ENCODE measurements at places on chromosomes 5 and 9. TPM values are rescaled to one million over a fixed set of nuclear protein-coding genes. Genes with fewer than 3 reads are reported as not detected.

GRCh38 chr5:66992547-66992946 lies 204.1 kb downstream of the CD180 start:
- H3K27me3 ChIP-seq: no peaks in the 10 kb centered on the region
- no peaks in the 10 kb centered on the region for H3K4me1 ChIP-seq
- DNase-seq: no peak
- H3K27ac ChIP-seq: no peak overlapping the region

DNA sequence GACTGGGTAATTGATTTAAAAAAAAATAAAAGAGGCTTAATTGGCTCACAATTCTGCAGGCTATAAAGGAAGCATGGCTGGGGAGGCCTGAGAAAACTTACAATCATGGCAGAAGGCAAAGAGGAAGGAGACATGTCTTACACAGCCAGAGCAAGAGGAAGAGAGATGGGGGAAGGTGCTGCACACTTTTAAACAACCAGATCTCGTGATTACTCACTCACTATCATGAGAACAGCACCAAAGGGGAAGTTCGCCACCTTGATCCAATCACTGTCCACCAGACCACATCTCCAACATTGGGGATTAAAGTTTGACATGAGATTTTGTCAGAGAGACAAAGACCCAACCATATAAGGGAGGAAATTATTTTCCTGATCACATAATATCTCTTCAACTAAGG lies 138.8 kb upstream of the NR4A3 start:
- no peaks in the 10 kb centered on the region for H3K4me1 ChIP-seq
- H3K27ac ChIP-seq: no peak overlapping the region
- no peaks in the 10 kb centered on the region for H3K36me3 ChIP-seq
- H3K4me3 ChIP-seq: no peak overlapping the region
- H3K27me3 ChIP-seq: no peaks in the 10 kb centered on the region

GRCh38 chr5:6592601-6593000 lies 40.2 kb downstream of the NSUN2 start:
- no peak overlapping the region for H3K4me3 ChIP-seq
- H3K36me3 ChIP-seq: peaks cover 12% of the 10 kb centered on the region
- H3K4me1 ChIP-seq: no peaks in the 10 kb centered on the region
- H3K27me3 ChIP-seq: no peaks in the 10 kb centered on the region
- no peak overlapping the region for H3K27ac ChIP-seq
- no peak for DNase-seq

DNA sequence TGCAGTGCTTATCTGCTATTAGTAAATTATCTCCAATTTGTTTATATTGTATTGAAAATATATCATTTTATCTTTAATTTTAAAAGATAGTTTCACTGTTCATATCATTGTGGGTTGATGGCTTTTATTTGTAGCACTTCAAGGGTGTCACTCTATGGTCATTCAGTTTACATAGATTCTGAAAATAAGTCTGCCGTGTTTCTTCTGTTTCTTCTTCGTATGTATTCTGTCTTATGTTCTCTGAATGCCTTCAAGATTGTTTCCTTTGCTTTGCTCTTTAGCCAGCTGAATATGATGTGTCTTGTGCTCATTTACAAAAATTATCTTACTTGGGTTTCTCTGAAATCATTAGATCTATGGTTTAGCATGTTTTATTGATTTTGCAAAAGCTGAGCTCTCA lies 359.9 kb downstream of the CYLC2 start:
- no peak for DNase-seq
- no peak overlapping the region for H3K27ac ChIP-seq
- no peak overlapping the region for H3K4me3 ChIP-seq
- no peaks in the 10 kb centered on the region for H3K36me3 ChIP-seq
- H3K4me1 ChIP-seq: no peaks in the 10 kb centered on the region

GRCh38 chr9:129595903-129596540 lies 24.9 kb downstream of the C9orf50 start:
- H3K4me1 ChIP-seq: peaks cover 14% of the 10 kb centered on the region
- no peak for DNase-seq
- no peak overlapping the region for H3K27ac ChIP-seq
- H3K4me3 ChIP-seq: no peak overlapping the region

GRCh38 chr5:113203916-113204315 lies 227.3 kb downstream of the DCP2 start:
- H3K36me3 ChIP-seq: no peaks in the 10 kb centered on the region
- no peak for DNase-seq
- no peaks in the 10 kb centered on the region for H3K27me3 ChIP-seq
- H3K27ac ChIP-seq: no peak overlapping the region
- no peaks in the 10 kb centered on the region for H3K4me1 ChIP-seq
- no peak overlapping the region for H3K4me3 ChIP-seq

- DNase-seq: no peak
- H3K4me3 ChIP-seq: no peak overlapping the region
- H3K36me3 ChIP-seq: no peaks in the 10 kb centered on the region
- H3K27ac ChIP-seq: no peak overlapping the region
- no peaks in the 10 kb centered on the region for H3K27me3 ChIP-seq
These were observed 23.7 kb upstream of the PRDM12 start for GRCh38 chr9:130640681-130641080.

GRCh38 chr9:124443625-124444024 lies 6.6 kb upstream of the ADGRD2 start:
- H3K36me3 ChIP-seq: no peaks in the 10 kb centered on the region
- H3K27me3 ChIP-seq: no peaks in the 10 kb centered on the region
- no peak overlapping the region for H3K27ac ChIP-seq
- no peaks in the 10 kb centered on the region for H3K4me1 ChIP-seq
- DNase-seq: no peak

DNA sequence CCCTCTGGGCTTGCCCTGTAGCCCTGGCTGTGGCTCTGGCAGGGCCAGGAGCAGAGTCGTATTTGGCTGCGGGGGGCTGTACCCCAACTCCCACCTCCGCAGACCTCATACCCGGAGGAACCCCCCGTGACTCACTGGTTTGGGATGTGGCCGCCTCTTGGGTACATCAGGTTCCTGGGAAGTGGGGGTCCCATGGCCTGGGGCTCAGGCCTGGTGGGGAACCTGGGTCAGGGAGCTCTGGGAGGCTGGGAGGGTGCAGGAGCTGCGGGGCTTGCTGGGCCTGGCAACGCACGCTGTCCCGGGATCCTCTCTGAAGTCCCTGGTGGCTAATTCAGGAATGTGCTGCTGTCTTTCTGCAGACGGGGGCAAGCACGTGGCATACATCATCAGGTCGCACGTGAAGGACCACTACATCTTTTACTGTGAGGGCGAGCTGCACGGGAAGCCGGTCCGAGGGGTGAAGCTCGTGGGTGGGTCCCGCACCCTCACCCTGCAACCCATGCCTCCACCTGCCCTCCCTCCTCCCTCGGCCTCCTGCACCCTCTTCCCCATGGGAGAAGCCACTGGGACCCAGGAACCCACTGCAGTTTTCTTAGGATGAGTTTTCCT lies 2.4 kb downstream of the LCN1 start:
- DNase-seq: no peak
- no peaks in the 10 kb centered on the region for H3K36me3 ChIP-seq
- H3K4me3 ChIP-seq: no peak overlapping the region
- no peaks in the 10 kb centered on the region for H3K27me3 ChIP-seq

DNA sequence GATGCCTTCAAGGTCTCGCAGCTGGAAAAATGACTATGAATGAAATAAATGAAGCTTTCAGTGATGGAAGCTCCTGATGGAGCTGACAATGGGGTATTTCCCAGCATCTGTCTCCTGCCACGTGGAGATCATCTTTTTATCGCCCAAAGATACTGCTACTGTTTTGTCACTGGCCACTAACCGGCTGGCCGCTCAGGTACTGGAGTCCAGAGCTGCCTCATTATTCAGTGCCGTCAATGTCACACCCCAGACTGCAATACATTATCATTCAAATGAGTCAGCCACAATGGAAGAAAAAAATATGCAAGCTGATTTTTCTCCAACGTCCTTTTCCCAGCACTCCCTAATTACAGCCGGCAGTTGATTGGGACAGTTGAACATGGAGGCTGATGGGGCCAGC lies 280.4 kb downstream of the ZSWIM6 start:
- no peaks in the 10 kb centered on the region for H3K36me3 ChIP-seq
- no peak overlapping the region for H3K27ac ChIP-seq
- H3K27me3 ChIP-seq: no peaks in the 10 kb centered on the region
- no peak for DNase-seq
- no peaks in the 10 kb centered on the region for H3K4me1 ChIP-seq

GADD45G gene
- 5.9 TPM for total RNA-seq

ADRB2 gene
- total RNA-seq: 11.4 TPM

PLK2 gene
- 49.8 TPM for total RNA-seq

GNPDA1 gene
- total RNA-seq: 12.1 TPM

All from B cell (primary cell).